Glomerular endothelial cell (primary cell): ENCODE measurements at places on chromosomes 6 and 20. TPM values are rescaled to one million over a fixed set of nuclear protein-coding genes. Genes with fewer than 3 reads are reported as not detected.

SLC44A4 gene
- 0.05 and 1.7 TPM in 2 replicates for total RNA-seq

CASS4 gene
- total RNA-seq = not detected in 2 replicates

GRCh38 chr6:43803055-43803782 lies 33.2 kb downstream of the VEGFA start:
- DNase-seq = no peak

DNA sequence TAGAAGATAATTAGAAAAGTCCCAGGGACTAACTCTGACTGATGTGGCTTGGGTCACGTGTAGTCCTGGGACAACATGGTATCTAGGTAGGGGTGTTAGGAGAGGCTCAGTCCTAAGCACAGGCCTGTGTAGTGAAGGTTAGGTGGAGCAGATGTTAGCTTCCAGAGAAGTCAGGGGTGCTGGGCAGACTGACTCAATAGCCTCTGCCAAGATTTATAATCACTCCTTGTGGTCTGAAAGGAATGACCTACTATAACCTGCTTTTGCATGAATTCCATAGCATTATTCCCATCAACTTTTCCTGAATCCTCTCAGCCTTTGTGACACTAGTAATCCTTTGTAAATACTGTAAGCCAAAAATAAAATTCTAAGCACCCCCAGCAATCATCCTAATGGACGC lies 10.2 kb upstream of the PEX7 start:
- DNase-seq = no peak

DNA sequence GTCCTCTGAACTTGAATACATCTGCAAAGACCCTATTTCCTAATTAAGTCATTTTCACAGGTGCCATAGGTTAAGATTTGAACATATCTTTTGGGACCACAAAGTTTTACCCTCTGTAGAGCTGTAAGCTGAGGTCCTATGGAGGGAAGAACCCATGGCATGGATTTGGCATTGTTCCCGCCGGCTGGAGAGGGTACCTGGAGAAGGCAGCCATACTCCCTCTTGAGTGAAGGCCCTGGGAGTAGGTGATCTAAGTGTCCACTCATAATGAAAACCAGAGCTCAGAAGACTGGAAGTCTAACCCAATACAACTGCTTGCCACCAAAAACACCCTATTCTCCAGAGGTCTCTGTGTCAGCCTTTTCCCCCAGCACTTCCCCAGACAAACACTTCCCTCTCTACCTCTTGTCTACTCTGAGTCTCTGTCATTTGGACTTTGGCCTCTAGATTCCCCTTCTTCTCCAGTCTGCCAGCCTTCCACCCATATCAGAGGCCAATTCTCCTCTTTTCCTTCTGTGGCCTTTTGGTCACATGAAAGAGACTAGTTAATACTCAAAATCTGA lies 363.9 kb downstream of the MAFB start:
- no peak for DNase-seq
